ENCODE measurements at places on chromosomes 3 and 15.
A peak's percentile ranks its signal among the peaks of the same experiment; 100 is the strongest.

- DNase-seq, result no peak
Measured at GRCh38 chr15:96112018-96112417, 218.5 kb upstream of the NR2F2 start.

- DNase-seq, result no peak
Measured at GRCh38 chr15:76464247-76464646, 127.7 kb downstream of the ISL2 start.

- DNase-seq, result peak; percentile 50
Measured at GRCh38 chr3:187662848-187663409, 7.3 kb downstream of the SST start.

- DNase-seq, result no peak
Measured at GRCh38 chr15:39770748-39771689, 11.6 kb downstream of the FSIP1 start.

DNA sequence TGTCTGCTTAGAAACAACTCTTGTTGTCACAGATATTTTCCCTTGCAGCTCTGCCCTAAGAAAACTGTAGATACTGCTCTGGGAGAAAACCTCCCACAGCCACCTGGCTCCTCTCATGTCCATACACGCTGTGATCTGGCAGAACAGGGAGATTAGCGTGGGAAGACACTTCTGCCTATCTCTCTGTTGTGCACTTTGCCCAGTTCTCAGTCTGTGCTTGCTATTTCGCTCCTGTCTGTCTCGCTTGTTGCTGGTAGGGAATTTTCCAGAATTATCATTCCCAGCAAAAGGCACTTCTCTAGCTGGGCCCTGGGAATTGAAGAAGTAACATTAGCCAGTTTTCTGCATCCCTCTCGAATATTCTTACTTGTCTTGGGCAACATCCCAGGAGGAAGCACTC is 8.1 kb upstream of the GATM start:
- DNase-seq, result no peak

- no peak for DNase-seq
Measured at GRCh38 chr15:39192351-39192750, 388.5 kb upstream of the THBS1 start.

- no peak for DNase-seq
Measured at GRCh38 chr3:89690646-89691045, 583.2 kb downstream of the EPHA3 start.

DNA sequence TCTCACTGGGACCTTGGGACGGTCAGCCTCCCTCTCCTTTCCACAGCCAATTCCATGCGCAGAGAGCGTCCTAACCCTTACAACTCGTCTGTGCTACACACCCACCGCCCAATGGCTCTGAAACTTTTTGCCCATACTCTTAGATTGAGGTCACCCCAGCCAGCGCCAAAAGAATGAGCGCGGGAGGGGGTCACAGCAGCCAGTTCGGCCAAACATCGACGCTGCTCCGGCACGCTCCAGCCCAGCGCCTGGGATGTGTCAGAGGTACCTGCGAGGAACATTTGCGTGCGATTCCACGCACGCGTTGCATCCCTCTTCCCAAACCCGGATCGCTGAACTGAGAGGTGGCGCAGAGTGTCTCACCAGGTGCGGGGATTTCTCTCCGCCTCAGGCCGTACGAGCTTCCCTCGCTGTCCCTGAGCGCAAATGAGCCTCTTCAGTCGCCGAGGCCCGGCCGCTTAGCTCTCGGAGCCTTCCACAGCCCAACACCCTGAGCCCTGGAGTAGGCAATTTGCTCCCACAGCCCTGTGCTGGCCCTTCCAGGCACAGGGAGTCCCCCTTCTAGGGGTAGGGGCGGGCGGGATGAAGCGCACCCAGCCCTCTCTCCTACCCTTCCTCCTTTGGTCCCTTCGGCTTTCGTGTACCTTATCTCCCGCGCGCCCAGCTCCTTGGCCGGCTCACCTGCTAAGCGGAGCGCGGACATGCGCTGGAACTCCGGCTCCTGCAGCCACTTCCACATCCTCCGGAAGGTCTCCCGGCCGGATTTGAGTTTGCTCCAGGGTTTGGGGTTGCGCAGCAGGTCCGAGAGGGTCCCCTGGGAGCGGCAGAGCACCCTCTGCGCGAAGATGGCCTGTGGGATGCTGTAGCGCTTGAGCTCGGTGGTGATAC is 1.8 kb downstream of the ONECUT1 start:
- no peak for DNase-seq

DNA sequence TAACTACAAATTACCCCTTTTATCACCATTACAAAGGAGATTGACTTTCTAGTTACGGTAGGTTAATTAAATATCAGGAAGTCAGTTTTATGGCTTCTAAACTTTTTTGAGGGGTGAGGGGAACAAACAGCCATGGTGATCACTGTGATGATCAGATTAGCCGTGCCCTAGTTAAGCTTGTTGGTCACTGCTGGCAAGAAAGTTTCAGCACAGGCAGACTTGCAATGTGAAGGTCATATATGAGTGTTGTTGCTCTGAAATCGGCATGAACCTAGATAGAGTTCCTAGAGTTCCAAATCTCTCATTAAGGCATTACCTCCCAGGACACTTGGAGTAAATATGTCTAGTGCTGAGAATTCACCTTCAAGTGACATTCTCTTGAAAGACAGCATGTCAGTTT is 156.6 kb downstream of the GHSR start:
- DNase-seq, result no peak

DNA sequence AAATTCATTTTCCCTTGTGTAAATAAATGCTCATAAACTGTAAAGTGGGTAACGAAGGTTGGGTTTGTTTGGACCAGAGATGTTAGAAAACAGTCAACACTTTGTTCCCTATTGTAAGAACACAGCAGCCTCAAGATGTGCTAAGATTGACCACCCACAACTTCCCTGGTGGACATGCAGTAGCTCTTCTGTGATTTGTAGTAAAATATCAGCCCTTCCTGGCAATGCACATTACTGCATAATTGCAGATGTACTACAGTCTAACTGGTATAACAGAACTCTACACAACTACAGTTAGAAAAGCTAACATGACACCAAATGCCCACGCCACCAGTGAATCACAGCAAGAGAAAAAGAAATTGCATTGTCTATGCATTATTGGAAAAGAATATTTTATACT is 129.4 kb downstream of the FGF12 start:
- DNase-seq, result no peak

DNA sequence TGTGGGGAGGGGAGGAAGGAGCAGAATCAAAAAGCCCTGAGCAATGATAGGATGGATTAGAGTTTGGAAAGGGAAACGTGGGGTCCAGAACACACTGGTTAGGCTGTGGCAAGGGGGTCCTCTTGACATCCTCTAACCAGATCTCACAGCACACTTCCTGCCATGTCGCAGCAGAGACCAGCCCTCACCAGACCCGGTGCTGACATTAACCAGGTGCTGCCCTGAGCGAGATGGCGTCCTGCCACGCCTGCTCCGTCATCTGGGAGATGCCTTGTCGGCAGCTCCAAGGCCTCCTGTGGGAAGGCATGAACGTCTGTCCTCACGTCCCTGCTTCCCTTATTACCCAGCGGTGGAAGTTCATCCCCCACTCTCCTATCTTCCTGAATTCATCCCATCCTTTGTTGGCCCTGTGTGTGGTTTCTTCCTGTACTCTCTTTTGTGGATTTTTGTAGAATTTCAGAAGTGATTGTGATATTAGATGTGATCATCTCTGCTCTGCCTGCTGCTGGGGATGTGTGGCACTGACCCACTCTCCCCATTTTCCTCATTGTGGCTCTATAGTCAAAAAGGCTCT is 29.4 kb upstream of the MYZAP start:
- DNase-seq, result no peak

- no peak for DNase-seq
Measured at GRCh38 chr3:81214631-81215030, 546.8 kb downstream of the GBE1 start.

GRCh38 chr15:23081271-23081670 is 41.9 kb upstream of the TUBGCP5 start:
- DNase-seq, result no peak

GRCh38 chr3:146625186-146625775 is 20.1 kb upstream of the PLSCR5 start:
- no peak for DNase-seq

- peak; percentile 72 for DNase-seq
Measured at GRCh38 chr15:87623832-87624231, 632.7 kb downstream of the NTRK3 start.

- no peak for DNase-seq
Measured at GRCh38 chr3:150511122-150511821, 35.0 kb downstream of the SERP1 start.

DNA sequence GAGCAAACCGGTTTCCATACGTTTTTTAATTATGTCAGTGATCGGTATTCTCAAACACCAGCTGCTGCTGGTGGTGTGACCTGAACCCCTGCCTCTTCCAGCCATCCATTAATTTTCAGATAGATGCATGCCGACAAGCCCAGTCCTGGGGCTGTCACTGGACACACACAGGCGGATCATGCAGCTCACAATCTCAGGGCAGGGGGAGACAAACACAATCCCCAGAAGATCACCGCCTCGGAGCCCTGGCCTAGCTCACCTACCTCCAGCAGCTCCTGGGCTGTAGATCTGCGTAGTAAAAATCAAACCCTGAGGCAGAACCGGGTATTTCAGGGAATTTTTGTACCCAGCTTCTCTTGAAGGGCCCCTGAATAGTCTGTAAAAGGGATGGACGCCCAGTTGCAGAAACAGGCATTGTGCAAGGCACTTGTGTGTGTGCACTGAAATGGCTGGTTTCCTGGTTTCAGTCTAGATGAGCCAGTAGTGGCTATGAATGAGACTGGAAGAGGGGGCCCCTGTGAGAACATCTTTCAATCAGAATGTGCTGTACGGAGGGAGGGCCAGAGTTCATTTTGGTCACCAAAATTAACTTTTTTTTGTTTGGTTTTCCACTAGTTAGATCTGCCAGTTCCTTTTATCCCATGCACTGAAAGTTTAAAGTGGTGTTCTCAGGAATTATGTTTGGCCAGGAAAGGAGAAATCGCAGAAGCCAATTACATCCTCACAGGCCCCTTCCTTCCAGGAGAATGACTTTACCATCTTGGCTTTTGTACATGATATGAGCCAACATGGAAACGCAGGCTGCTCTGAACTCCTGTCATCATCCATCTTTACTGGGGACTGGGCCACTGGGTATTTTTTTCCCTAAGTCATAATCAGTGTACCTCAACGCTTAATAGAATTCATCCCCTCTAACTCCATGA is 55.0 kb upstream of the RPL32 start:
- DNase-seq, result no peak

- no peak for DNase-seq
Measured at GRCh38 chr15:94008104-94009074, 223.0 kb upstream of the MCTP2 start.

DNA sequence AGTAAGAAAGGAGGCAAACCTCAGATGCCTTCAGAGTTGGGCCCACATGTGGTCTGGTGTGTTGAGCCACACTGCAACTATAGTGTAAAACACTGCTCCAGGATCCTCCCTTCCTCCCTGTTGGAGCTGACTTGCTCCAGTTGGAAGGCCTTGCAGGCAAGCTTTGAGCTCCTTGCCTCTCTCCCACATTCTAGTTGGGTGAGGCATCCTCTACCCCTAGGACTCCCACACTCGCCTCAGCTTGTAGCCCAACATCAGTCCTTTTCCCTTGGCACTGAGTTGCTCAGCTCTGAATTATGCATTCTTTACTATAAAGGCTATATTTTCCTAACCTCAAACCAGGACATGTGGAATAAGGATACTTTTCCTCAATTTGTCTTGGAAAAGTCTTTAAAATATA is 143.9 kb downstream of the NECTIN3 start:
- no peak for DNase-seq

DNA sequence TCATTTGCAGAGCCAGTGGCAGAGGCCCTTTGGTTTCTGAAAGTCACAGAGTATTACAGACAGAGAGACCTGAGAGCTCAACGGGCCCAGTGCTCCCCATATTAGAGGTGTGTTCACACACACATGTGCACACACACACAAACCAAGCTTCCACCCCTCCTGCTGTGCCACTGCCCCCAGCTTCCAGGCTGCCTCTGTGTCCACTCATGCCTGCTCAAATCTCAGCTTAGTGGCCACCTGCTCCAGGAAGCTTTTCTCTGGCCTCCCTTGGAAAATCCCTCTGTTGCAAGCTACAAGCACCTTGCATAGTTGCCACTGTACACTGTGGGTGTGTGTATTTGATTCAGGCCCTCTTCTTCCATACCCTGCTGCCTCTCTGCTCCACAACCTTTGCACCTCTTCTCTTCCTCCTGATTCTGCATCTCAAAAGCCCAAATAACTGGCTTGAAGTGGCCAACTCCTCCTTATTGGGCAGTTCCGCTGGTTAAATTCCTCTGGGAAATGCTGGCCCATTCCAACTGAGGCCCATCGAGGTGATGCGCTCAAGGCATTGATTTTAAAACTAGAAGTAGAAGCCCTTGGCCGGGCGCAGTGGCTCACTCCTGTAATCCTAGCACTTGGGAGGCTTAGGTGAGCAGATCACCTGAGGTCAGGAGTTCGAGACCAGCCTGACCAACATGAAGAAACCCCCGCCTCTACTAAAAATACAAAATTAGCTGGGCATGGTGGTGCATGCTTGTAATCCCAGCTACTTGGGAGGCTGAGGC is 23.0 kb downstream of the MESD start:
- DNase-seq, result peak; percentile 36

GRCh38 chr3:188954590-188955208 is 217.1 kb upstream of the TPRG1 start:
- DNase-seq, result peak; percentile 96

GRCh38 chr3:28022916-28023315 is 218.5 kb upstream of the CMC1 start:
- DNase-seq, result no peak

GRCh38 chr15:26852980-26853379 is 13.9 kb upstream of the GABRA5 start:
- DNase-seq, result no peak

- DNase-seq, result no peak
Measured at GRCh38 chr3:58946875-58947274, 103.0 kb downstream of the CFAP20DC start.

DNA sequence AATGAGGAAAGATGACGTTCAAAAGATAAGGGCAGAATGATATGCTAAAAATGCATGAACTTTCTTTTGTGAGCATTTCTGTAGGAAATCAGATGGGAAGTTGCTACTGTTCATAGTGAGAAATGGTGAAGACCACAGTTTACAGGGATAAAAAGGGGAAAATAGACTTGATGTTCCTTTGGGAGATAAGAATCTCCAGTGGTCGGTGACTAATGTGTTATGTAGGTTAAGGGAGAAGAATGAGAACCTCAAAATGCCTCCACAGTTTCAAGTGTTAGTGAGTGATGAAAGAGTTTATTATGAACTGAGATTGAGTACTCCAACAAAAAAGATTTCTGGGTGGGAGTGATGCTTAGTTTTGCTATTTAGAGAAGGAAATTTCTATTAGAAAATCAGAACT is 247.2 kb downstream of the LSAMP start:
- no peak for DNase-seq

DNA sequence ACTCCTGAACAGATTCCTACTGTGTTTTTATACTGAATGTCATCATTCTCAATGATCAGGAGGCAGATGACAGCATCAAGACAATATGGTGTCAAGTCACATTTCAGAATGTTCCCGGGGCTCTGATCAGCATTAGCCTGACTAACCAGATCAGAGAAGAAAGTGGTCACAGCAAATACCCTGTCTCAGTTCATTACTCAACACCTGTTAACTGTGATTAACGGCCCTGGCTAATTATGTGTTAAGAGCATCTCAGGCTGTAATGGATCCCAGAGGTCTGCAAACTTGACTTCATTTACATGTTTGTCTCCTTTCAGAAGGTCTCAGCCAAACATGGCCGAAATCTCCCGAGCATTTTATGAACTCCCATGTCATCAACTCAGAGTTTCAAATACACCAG is 833.7 kb downstream of the FHIT start:
- DNase-seq, result no peak

Data from Karpas-422 (cell line).